ENCODE measurements at places on chromosomes 2 and 18. TPM values are rescaled to one million over a fixed set of nuclear protein-coding genes. Genes with fewer than 3 reads are reported as not detected.

Gene AQP12A
- not detected for total RNA-seq

Gene REV1
- 34.0 TPM for total RNA-seq

Gene CHRND
- not detected for total RNA-seq

Gene TNFRSF11A
- total RNA-seq: 11.9 TPM

Gene TRPM8
- not detected for total RNA-seq

Gene EHBP1
- total RNA-seq: 31.7 TPM

Gene EGR4
- total RNA-seq: not detected

Gene STON1
- total RNA-seq: 4.8 TPM

Gene RPRM
- total RNA-seq: not detected

Gene GFPT1
- total RNA-seq: 30.3 TPM

Gene AQP12B
- total RNA-seq: not detected

Gene HOXD8
- total RNA-seq: 24.8 TPM

Gene GAREM2
- total RNA-seq: 1.5 TPM

Gene LIMS4
- 111 TPM for total RNA-seq

Gene FAM210A
- 23.5 TPM for total RNA-seq

Gene ERICH2
- total RNA-seq: not detected

Gene CRACDL
- 11.1 TPM for total RNA-seq

Gene NT5DC4
- not detected for total RNA-seq

Gene ALPG
- not detected for total RNA-seq

Measured in vein endothelial cell (primary cell).